ENCODE measurements at places on chromosomes 3 and 15.

GRCh38 chr15:89475661-89476060 lies 20.7 kb downstream of the RHCG start:
- no peak for DNase-seq

DNA sequence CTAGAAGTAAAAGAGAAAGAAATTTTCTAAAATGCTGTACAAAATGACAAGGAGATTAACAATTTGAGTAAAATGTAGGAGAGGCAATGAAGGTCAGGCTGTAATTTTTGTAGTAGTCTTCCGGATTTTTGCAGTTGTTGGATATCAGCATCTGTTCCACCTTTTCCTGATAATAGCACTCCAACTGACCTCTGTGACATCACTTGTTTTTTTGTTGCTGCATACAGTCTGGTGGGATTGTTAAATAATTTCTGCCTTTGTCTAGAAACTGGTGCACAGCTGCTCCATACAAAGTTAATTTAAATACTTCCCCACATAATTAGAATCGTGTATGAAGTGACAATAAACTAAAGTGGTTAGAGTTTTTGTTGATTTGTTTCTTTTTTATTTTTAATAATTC lies 731.4 kb downstream of the PLOD2 start:
- DNase-seq, result no peak

GRCh38 chr3:153142961-153143360 lies 19.1 kb upstream of the RAP2B start:
- DNase-seq, result no peak

- no peak for DNase-seq
These were observed 188.6 kb downstream of the SHQ1 start for GRCh38 chr3:72659596-72659995.

Data from stimulated activated CD4-positive, alpha-beta T cell treated with anti-CD3 and anti-CD28 coated beads, TNF-alpha, amount 100 ng/mL, for 1 hour (primary cell).